ENCODE measurements at places on chromosomes 1 and 21. TPM values are rescaled to one million over a fixed set of nuclear protein-coding genes. Genes with fewer than 3 reads are reported as not detected.

Gene DCST2
- polyA plus RNA-seq, result 0.48 TPM

Gene MATN1
- not detected for polyA plus RNA-seq

Gene IPO13
- polyA plus RNA-seq, result 7.1 TPM

Gene SLC16A4
- polyA plus RNA-seq, result 2.9 TPM

Gene ANKRD35
- polyA plus RNA-seq, result 0.58 TPM

Gene TFF2
- 505 TPM for polyA plus RNA-seq

Gene FAM78B
- 0.87 TPM for polyA plus RNA-seq

Gene FASLG
- not detected for polyA plus RNA-seq

Gene CLCC1
- 11.4 TPM for polyA plus RNA-seq

Gene HSPB7
- 60.6 TPM for polyA plus RNA-seq

Gene RBM34
- 61.9 TPM for polyA plus RNA-seq

Gene CFAP126
- not detected for polyA plus RNA-seq

Gene SH2D5
- 0.39 TPM for polyA plus RNA-seq

Gene MYBPHL
- 0.34 TPM for polyA plus RNA-seq

Gene AMY1A
- not detected for polyA plus RNA-seq

Gene ASAP3
- 11.9 TPM for polyA plus RNA-seq

Gene MSH4
- polyA plus RNA-seq, result 0.06 TPM

Gene DNALI1
- polyA plus RNA-seq, result 13.3 TPM

Gene OR2M5
- not detected for polyA plus RNA-seq

Gene FCRL6
- polyA plus RNA-seq, result 0.19 TPM

Gene WNT4
- polyA plus RNA-seq, result 0.45 TPM

Gene ASPM
- 0.07 TPM for polyA plus RNA-seq

Gene TMEM9
- 43.7 TPM for polyA plus RNA-seq

Gene RPTN
- polyA plus RNA-seq, result not detected

Gene IVL
- polyA plus RNA-seq, result 0.06 TPM

Gene SPSB1
- polyA plus RNA-seq, result 15.8 TPM

Gene COL16A1
- 30.4 TPM for polyA plus RNA-seq

Gene OR2L13
- polyA plus RNA-seq, result not detected
